Stimulated activated CD8-positive, alpha-beta memory T cell treated with anti-CD3 and anti-CD28 coated beads, Interleukin-7, amount 100 ng/mL, for 4 hours (primary cell): ENCODE measurements at places on chromosomes 3 and 15.

DNA sequence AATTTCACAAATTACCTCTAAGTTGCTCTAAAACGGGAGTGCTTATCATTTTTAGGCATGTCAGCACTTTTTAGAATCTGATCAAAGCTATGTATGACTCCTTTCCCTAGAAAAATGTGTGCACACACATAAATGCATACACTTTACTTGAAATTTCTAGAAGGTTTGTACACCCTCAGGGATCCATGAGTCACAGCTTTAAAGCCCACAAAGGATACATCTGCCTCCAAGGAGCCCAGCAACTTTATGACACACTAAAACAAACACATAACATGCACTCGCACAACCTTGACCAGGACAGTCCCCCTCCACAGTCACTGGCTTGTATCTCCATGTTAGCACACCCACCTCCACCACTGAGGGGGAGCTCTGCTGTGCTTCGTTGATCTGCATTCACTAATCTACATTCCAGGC lies 722.0 kb upstream of the CFAP20DC start:
- DNase-seq = no peak

GRCh38 chr3:82824491-82824890 lies 1063.0 kb upstream of the GBE1 start:
- DNase-seq = no peak

DNA sequence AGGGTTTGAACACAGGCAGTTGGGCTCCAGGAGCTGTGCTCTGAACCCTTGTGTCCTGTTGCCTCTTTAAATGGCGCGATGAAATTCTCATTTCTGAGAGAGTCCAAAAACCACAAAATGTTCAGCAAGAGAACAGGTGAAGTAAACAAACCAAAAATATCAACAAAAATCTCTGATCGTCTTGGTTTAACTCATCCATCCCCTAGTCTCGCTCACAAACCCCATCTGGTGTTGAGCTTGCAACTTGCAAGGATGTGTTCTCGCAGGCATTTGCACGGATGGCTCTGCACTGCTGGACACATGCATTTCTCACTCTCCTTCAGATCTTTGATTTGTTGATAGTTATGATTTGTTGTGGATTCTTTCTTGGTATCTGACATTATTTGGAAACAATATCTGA lies 31.1 kb downstream of the FAH start:
- no peak for DNase-seq

- no peak for DNase-seq
Measured at GRCh38 chr15:63256433-63257274, 20.8 kb upstream of the APH1B start.

- DNase-seq = no peak
Measured at GRCh38 chr15:25688166-25688565, 175.0 kb downstream of the ATP10A start.

GRCh38 chr15:66883284-66883911 lies 181.4 kb downstream of the SMAD6 start:
- DNase-seq = no peak

GRCh38 chr15:94182883-94183282 lies 48.5 kb upstream of the MCTP2 start:
- no peak for DNase-seq

- no peak for DNase-seq
Measured at GRCh38 chr3:148955544-148956346, 35.6 kb upstream of the GYG1 start.

DNA sequence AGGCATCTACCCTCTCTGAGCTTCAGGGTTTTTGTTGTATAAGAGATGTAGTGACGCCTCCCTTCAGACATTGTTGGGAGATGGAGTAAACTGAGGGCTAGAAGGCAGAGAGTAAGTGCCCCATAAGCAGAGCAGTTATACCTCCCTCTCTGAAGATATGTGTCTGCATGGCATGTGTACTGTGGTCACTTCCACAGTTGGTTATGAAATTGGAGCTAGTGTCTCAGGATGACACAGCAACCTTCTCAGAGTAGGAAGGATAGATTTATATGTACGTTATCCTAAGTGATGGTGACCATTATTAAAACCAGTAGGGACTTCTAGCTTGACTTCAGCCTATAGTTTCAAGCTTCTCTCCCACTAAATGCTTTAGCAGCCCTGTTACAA lies 17.9 kb downstream of the PXK start:
- DNase-seq = no peak

GRCh38 chr15:94667109-94667508 lies 435.7 kb downstream of the MCTP2 start:
- DNase-seq = no peak

DNA sequence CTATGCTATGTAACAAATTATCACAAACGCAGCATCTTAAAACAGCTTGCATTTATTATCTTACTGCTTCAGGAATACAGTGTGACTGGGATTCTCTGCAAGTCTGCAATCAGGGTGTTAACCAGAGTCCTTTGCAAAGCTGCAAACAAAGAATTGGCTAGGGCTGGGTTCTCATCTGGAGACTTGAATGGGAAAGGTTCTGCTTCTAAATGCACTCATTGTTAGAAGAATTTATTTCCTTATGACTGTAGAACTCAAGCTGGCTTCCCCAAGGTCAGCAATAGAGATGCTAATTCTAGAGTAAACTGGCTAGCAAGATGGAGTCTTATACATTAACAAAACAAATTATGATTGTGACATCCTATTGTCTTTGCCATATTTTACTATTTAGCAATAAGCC lies 673.7 kb downstream of the DIPK2A start:
- no peak for DNase-seq

DNA sequence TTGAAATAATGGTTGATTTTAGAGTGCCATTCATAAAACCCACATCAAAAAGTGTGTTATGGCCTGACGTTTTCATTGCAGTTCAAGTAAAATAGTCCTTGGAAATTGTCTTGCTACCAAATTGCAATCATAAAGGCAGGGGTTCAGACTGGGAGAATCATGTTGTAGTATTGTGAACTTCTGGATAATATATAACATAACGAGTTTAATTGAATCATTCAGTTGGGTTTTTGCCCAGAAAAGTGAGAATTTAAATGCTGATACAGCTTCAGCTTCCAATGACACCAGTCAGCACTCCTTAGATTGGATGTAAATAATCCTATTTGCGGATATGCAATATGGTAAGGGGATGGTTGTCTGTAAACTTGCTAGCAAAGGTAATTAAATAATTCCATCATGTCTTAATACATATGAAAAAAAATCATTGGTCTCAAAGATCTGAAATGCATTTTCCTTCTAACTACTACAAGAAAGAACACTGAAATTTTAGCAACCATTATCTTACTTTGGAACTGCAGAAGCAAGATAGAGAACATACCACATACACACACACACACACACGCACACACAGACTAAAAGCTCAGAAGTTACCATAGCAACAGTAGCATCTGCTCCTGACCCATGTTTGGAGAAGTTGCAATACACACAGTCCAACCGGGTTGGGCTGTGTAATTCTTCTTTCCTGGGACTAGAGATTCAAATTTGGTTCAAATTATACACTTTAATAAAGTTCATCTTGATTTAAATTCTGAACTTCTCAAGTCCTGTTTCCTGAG lies 686.2 kb upstream of the NR2F2 start:
- no peak for DNase-seq

DNA sequence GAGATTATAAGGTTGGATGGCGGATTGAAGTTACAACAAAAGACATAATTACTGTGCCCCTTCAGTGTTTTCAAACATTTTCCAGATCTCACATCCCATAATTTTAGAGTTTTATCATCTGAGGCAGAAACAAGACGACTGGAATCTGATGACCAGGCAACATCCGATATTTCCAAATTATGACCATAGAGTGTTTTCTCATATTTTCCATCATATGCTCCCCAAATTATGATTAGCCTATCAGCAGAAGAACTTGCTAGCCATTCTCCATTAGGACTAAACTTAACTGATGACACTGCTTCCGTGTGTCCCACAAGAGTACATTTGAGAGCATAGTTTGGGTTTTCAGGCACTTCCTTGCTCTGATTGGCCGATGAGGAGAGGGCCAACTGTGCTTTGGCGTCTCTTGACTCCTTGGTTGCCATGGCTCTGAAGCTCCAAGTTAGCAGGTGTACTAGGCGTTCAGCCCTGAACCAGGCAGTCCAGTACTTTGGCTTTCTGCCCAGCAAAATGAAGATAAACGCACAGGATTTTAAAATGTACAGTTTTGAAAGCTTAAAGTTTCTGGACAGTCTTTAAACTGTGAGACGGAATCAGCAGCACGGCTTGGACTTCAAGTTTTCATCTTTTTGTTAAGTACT lies 638 bp downstream of the WDR5B start:
- no peak for DNase-seq

DNA sequence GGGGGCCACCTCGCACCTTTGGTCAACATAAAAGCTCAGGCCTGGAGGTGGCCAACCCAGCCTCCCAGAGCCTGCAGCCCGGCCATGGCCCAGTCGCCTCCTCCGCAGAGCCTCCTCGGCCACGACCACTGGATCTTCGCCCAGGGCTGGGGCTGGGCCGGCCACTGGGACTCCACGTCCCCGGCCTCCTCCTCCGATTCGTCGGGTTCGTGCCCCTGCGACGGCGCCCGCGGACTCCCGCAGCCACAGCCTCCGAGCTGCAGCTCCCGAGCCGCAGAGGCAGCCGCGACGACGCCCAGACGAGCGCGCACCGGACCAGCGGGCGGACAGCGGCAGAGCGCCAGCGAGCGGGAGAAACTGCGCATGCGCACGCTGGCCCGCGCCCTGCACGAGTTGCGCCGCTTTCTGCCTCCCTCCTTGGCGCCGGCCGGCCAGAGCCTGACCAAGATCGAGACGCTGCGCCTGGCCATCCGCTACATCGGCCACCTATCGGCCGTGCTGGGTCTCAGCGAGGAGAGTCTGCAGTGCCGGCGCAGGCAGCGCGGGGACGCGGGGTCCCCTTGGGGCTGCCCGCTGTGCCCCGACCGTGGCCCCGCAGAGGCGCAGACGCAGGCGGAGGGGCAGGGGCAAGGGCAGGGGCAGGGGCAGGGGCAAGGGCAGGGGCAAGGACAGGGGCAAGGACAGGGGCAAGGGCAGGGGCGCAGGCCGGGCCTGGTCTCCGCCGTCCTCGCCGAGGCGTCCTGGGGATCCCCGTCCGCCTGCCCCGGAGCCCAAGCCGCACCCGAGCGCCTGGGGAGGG lies at the start of gene MESP2:
Gene MESP2, plus strand, starts transcription at position 59 of the 799 bp plus-strand sequence. Its CDS starts 26 bp downstream, at position 85.
- DNase-seq = no peak

GRCh38 chr3:73614419-73614818 lies 10.3 kb downstream of the PDZRN3 start:
- no peak for DNase-seq

DNA sequence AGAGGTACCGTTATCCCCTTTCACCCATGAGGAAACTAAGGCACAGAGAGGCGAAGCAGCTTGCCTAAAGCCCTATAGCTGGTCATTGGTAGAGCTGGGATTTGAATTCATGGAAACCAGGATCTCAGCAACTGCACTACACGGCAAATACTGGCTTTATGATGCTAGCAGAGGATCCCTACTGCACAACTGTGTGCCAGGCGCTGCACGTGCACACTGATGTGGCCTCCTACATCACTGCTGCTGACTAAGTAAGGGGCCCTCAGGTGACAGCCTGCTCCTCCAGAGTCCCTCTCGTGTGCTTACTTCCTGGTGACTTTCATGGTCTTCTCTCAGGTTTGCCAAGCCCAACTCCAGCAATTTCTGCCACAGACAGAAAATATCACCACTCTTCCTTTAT lies 3.4 kb upstream of the POLG start:
- no peak for DNase-seq

DNA sequence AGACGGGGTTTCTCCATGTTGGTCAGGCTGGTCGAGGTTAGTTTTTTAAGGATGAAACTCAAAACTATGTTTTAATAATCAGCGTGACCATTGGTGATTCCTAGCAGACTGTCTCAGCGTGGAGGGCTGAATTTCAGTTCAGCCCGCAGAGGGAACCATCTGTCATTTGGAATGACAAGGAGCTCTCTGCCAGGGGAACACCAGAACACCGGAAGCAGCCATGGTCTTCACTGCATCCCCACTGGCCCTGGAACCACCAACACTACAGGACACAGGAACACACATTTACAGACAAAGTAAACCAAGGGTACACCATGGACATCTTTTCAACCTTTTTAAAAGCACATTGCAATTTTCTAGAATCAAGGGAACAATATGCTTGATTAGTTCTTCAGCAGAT lies 424.7 kb downstream of the FHIT start:
- no peak for DNase-seq

GRCh38 chr3:22451501-22451900 lies 700.5 kb upstream of the ZNF385D start:
- DNase-seq = no peak

DNA sequence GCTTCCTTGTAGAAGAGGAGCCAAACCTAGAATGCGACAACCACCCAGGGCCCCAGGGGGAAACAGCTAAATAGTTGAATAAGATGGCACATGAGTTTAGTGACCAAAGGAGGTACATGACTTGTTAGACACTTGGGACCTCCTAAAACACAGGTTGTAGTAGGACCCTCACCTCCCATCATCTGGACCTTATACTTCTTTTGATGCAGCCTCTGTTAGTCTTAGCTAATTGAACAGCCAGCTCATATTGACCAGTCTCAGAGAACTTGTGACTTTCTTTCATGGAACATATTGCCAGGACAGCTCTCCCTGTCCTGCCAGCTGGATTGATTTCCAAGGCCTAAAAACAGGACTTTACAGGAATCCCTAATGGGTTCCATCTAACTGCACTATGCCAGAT lies 45.0 kb downstream of the SPSB4 start:
- DNase-seq = no peak

DNA sequence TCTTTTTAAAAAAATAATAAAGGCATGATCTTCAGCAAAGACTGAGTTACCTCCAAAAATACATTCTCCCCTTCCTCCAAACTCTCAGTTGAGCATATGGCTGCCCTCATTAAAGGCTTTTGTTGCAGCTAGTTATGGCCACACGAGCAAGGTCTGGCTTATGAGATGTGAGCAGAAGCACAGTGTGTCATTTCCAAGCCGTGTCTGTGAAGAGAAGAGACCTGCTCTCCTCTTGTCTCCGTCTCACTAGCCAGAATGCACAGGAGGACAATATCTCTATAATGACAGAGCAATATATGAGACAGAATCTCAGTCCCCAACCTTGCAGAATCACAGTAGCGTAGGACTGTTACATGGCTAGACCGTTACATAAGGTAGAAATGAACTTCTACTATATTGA lies 152.3 kb downstream of the MAGI1 start:
- no peak for DNase-seq

GRCh38 chr3:12380461-12380860 lies 91.6 kb downstream of the PPARG start:
- DNase-seq = no peak

DNA sequence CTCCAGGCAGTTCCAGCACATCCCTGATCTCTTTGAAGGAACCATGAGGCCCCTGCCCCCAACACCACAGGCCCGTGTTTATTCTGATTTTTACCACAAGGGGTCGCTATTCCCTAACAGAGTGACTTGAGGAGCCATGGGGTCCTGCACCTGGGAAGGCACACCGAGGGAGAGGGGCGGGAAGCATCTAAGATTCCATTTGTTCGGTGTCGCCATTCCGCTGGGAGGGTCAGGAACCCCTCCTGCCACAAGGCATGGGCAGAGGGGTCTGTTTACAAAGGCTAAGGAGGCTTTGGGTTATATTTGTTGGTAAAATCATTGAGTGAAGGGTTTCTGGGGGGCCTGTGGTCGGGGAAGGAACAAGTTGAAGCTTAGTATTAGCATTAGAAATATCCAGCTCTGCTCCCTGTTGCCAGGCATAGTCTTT lies 77.1 kb downstream of the WDR76 start:
- peak; percentile 8 for DNase-seq
